Femur (tissue), 1 donor: ENCODE measurements at places on chromosomes 5 and 9.

GRCh38 chr5:82834151-82834550 lies 243.0 kb downstream of the TMEM167A start:
- DNase-seq: no peak

- peak; percentile 28 for DNase-seq
Measured at GRCh38 chr9:99509065-99509745, 287.1 kb downstream of the SEC61B start.

- DNase-seq: no peak
Measured at GRCh38 chr5:177025101-177025601, 2.7 kb downstream of the ZNF346 start.

- no peak for DNase-seq
Measured at GRCh38 chr5:120447706-120448239, 16.3 kb upstream of the PRR16 start.

GRCh38 chr5:30502277-30502676 lies 691.2 kb upstream of the CDH6 start:
- no peak for DNase-seq

- peak; percentile 99 for DNase-seq
Measured at GRCh38 chr5:173887610-173888472, at the start of gene CPEB4. Gene CPEB4 (plus strand): TSS chr5:173888349. CDS start chr5:173889734, 1,385 bp downstream.

DNA sequence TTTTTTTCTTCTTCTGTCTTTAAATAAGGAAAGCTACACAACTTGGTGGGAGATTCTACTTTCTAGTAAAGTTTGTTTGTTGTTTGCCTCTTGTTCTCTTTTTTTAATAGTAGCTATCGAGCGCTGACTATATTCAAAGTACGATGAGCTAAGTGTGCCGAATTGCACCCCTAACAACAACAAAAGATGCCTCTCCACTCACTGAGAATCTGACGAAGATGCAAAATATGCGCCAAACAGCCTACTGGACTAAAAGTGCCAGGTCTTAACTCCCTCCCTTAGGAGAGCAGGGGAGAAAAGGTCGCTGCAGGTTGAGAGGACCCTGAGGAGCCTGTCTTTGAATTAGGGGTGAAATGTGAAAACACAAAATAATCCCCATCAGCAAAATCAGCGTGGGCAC lies 713.8 kb upstream of the WWC1 start:
- no peak for DNase-seq

- DNase-seq: no peak
Measured at GRCh38 chr5:180090769-180091546, 19.4 kb upstream of the RNF130 start.

DNA sequence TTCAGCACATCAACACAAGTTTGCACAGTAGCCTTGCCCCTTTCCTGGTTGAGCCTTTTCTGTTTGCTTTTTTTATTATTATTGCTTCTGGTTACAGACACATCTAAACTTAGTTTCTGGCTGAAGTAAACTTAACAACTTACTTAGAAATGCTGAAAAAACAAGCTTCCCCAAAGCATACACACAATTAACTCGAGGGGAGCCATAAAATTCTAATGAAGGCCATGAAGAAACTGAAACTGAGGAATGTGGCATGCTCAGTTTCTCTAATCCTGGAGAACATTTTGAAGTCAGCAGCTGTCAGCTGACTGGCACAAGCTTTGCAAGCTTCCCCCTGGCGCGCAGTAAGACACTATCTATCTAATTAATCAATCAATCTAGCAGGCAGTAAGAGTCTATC lies 3.7 kb downstream of the MYO10 start:
- no peak for DNase-seq

DNA sequence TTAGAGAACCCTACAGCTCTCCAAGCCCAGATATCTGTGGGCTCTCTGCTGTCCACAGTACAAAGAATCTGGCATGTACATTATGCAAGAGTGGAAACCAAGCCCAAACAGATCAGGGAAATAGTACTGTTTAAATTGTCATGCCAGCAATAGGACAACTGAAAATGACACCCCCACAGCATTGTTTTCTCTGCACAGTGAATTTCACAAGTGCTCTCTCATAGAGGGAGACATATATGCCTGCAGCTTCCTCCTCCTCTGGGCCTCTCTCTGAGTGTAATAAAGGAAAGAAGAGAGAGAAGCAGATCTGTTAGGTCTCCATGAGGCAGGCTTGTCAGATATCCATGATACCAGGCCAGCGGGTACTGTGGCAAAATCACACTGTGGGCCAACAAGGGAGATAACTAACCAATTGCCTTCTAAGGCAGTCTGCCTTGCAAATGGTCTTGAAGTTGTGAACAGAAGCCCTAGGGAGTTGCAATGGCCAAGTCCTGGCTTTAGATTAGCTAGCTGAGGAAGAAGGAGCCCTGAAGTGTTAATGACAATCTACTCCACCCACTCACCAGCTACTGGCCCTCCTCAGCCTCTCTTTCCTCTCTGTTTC lies 54.4 kb upstream of the JMY start:
- DNase-seq: no peak

DNA sequence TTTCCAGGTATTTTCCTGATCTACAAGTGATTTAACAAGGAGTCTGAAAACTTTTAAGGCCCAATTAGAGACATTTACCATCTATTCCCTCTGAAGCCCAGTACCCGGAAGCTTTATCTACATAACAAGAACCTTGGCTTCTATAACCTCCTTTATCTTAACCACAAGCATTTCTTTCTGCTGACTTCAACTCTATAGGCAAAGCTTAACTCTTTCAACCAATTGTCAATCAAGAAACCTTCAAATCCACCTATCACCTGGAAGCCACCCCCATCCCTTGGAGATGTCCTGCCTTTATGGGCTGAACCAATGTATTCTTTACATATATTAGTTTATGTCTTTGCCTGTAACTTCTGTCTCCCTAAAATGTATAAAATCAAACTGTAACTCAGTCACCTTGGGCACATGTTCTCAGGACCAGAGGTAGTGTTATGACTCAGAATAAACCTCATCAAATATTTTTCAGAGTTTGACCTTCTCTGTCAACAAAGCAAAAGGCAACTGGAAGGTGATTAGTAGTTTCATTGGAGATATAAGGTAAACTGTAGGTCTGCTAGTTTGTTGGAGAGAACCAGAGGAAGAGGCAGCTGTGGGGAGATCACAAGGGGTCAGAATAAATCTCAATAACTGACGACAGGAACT lies 13.0 kb upstream of the RIMOC1 start:
- DNase-seq: no peak

DNA sequence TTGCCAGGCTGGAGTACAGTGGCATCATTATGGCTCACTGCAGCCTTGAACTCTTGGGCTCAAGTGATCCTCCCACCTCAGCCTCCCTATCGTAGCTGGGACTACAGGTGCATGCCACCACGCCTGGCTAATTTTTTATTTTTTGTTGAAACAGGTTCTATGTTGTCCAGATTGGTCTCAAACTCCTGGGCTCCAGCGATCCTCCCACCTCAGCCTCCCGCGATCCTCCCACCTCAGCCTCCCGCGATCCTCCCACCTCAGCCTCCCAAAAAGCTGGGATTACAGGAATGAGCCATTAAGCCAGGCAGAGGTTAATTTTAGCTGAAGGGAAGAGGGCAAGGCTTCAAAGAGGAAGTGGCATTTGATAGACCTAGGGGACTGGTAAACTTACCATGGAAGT lies 32.8 kb upstream of the CCNB1 start:
- DNase-seq: no peak

- peak; percentile 85 for DNase-seq
Measured at GRCh38 chr9:99368341-99369326, 146.6 kb downstream of the SEC61B start.

- no peak for DNase-seq
Measured at GRCh38 chr9:33791117-33791516, 4.2 kb upstream of the PRSS3 start.

- DNase-seq: peak; percentile 48
Measured at GRCh38 chr9:2622461-2623287, 1.1 kb downstream of the VLDLR start.

GRCh38 chr9:6243746-6244145 lies 28.1 kb downstream of the IL33 start:
- peak; percentile 16 for DNase-seq

- DNase-seq: no peak
Measured at GRCh38 chr9:38761999-38762398, 42.1 kb upstream of the FAM240B start.

- no peak for DNase-seq
Measured at GRCh38 chr5:157870837-157871834, 12.2 kb upstream of the CLINT1 start.

DNA sequence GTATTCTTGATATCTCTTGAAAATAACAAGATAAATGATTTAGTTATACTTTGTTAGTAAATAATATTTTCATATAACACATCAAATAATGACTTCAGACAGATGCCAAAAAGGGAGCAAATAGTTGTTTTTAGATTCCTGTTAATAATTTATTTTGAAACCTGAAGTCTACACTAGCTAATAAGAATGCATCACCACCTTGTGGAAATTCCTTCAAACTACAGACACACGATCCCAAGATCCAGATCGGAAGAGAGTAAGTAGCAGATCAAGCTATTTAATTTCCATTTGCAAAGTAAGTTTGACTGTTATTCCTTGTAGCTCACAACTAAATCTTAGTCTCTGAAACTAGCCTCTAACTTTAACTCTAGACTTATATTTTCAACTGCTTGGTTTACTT lies 35.5 kb upstream of the ISL1 start:
- no peak for DNase-seq

DNA sequence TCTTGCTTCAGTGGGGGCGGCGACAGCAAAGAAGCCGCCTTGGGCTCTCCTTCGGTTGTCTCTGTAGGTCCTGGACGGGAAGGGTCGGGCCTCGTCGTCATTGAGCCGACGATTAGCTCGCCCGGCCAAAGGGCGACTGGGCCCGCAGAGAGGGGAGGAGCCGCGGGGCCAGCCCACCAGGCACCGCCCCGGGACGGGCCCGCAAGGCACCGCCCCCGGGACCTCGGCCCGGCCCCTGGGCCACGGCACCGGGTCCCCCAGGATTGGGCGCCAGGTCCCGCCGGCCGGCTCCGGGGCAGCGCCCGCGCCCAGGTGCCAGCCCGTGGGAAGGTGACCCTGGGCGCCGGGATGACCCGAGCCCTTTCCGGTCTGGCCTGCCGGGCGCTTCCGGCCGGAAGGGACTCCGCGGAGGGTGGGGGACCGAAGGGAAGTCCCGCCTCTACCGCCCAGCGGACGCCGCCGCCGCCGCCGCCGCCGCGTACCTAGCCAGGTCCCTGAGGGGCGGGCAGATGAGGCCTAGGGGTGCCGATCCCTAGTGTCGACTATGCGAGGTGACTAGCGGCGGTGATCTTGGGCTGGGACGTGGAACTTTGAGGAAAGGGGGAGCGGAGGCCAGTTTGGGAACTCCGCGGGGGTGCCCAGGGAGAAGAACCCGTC lies at the start of the genes GBA2 and RGP1:
Gene GBA2, minus strand, starts transcription at position 371 of the 657 bp plus-strand sequence. CDS start 524 bp downstream, outside the sequence.
Gene RGP1, plus strand, starts transcription at position 430 of the 657 bp plus-strand sequence. CDS start 469 bp downstream, outside the sequence.
- DNase-seq: peak; percentile 85
